ENCODE measurements at places on chromosomes 11 and 22. TPM values are rescaled to one million over a fixed set of nuclear protein-coding genes. Genes with fewer than 3 reads are reported as not detected.

PANX2 gene
- 0.43 TPM for total RNA-seq

PKP3 gene
- total RNA-seq: 0.86 TPM

HORMAD2 gene
- total RNA-seq: not detected

BTBD18 gene
- not detected for total RNA-seq

GRCh38 chr22:25475257-25476022 is 89.0 kb upstream of the GRK3 start:
- no peak for DNase-seq

GRCh38 chr11:118042796-118043195 is 34.1 kb upstream of the TMPRSS4 start:
- DNase-seq: no peak

DNA sequence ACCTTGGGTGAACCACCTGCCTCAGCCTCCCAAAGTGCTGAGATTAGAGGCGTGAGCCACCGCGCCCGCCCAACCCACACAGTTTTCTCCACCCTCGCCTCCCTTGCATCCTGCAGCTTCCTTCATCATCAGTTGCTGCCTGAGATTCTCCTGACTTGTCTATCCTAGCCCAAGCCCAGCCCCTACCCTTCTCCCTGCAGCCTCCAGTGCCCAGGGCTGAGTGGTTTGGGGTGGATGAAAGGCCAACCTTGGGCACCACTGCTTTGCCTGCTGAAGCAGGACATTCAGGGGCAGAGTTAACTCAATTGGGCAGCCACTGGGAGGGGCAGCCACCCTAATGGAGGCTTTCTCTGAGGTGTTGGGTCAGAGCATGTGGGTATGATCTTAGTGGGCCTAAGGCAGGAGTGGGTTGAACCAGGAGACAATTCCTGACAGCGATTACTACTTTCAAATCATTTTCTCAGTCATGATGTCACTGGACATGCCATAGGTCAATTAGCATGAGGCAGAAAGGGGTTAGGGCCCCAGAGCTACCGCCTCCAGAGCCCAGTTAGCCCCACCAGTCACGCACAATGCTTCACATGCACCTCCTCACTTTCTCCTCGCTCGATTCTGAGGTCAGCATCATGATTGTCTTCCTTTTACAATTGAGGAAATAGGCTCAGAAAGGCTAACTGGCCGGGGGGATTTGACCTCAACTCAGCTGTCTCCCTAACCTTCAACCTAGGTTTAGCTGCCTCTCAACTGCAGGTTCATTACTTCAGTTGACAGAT is 1.0 kb upstream of the FKBP2 start:
- DNase-seq: no peak

- DNase-seq: no peak
Observed at GRCh38 chr11:34427186-34427805, 11.4 kb upstream of the CAT start.

- no peak for DNase-seq
Observed at GRCh38 chr11:111947143-111947542, 10.0 kb downstream of the DIXDC1 start.

DNA sequence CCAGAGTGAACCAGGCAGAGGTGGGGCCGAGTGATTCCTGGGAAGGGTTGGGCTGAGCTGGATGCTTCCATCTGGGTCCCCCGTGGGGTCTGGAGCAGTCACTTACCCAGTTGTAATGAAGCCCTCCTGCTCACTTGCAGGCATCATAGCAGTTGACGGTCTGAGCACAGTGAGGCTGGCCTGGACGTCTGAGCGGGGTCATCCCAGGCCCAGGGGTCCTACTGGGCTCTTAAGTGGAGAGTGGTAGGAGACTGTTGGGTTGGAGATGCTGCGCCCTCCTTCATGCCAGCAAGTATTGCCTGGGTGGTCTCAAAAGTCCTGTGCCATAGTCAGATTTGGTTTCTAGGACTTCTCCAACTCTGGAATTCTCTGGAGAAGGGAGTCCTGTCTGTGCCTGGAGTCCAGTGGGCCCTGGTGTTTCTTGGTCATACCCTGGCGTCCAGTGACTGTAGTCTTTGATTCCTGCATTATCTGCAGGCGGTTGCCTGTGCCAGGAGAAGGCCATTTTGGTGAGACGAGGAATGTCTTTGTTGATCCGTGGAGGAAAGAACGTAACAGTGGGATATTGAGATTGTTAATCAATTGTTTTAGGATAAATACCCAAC is 82.3 kb downstream of the TBC1D22A start:
- no peak for DNase-seq

- no peak for DNase-seq
Observed at GRCh38 chr22:24405631-24406321, 21.6 kb upstream of the ADORA2A start.

Measured in Right ventricle myocardium superior (tissue), 1 donor.